ENCODE measurements at places on chromosomes 7 and 10.

GRCh38 chr7:132200141-132200540, 376.1 kb downstream of the PLXNA4 start:
- DNase-seq: no peak

DNA sequence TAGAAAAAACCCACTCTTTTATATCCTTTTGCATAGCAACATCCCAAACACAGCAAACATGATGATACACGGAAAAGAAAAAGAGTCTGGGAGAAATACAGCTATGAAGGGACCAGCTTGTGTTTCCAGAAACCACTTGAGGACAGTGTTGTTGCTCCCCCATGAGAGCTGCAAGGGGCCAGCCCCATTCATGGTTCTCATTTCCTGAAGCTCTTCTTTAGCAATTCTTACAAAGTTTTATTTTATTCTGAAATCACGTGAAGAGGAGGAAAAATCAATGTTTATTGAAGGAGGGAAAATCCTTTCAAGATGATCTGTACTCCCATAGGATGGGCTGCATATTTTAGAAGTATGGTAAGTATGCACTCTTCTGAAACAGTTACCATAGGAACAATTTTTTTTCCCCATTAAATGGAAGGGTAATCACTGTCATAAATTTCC, 17.5 kb upstream of the PRTFDC1 start:
- DNase-seq: no peak

GRCh38 chr7:148191391-148192065, 399.0 kb upstream of the C7orf33 start:
- no peak for DNase-seq

GRCh38 chr7:152872745-152873118, 113.2 kb downstream of the ACTR3B start:
- no peak for DNase-seq

GRCh38 chr7:105691082-105691679, 109.9 kb upstream of the EFCAB10 start:
- DNase-seq: no peak

- DNase-seq: no peak
Observed at GRCh38 chr7:391411-391951, 101.5 kb downstream of the FOXL3 start.

DNA sequence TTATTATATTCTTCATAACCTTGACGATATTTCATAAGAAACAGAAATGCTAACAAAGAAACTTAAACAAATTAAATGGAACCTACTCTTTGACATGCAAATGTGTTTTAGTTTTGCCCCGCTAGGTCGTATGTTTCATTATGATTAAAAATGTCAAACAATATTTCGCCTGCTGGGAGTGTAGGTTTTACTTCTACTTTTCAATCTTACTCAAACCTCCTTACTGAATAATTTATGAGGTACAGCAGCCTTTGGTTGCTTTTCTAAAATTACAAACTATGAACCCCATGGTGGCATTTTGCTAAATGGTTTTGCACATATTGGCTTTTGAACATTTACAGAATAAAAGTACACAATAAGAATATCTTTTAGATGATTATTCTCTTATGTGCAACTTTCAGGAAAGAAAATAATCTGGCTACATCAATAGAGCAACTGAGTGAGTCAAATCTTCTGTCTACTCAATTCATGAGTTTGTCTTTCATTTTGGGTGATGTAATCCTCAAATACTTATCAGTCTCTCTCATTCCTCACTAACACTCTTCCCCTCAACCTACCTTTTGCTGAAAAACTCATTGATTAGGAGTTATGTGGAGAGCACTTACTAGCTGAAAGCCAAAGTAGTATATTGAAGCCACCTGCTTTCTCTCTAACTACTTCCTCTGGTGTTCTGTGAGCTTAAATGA, 1226.4 kb downstream of the XPNPEP1 start:
- no peak for DNase-seq

- DNase-seq: no peak
Observed at GRCh38 chr7:24052572-24053260, 231.3 kb upstream of the NPY start.

DNA sequence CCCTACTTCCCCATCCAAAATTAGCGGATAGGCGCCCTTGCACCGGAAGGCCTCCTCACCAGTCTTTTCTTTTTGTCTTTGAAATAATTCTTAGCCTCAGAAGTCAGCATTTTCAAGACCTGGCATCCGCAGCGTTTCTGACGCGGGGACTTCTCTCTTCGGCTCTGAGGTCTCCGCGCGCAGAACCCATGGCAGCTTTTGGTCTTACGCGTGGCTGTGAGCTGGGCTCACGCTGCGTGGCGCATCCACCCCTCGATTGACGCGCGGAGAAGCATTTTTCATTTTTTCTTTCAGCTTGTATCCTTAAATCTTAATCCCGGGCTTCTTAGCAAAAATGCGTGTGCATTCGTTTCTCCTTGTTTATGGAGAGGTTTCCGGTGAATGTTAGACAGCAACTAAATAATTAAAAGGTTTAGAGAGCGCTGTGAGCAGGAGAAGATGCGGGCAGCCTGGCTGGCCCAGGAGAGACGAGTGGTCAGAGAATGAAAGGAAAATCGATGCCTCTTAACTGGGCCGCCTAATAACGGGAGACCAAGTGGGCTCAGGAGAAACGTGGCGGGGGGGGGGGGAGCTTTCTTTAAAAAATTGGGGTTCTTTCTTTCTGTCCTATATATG, 2.0 kb upstream of the GATA3 start:
- DNase-seq: no peak

GRCh38 chr7:4739528-4739992, 35.9 kb upstream of the AP5Z1 start:
- no peak for DNase-seq

DNA sequence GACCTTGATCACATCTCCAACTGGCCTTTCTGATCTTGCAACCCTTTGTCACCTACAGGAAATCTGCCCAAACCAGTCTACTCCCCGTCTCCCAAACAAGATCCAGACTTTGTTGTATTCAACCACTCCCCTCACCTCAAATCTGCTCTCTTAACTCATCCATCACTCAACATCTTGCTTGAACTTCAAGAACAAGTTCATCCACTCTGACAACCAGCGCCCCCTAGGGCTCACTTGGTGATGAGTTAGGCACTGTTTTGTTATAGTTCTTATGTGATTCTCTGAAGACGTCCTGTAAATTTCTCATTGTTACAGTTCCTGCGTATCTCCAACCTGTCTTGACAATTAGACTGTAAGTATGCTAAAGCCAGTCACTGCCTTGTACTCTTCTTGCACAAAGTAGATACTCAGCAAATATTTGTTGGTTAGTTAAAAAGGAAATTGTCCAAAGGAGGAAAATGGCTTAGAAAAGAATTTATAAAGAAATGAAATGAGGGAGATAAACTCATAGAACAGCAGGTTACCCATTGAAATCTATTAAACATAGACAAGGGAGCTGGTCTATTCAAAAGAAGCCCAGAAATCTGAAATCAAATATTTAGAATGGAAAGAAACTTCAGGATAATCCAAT, 5.3 kb downstream of the FRMD4A start:
- DNase-seq: no peak

GRCh38 chr7:28700096-28700495, 258.0 kb downstream of the TRIL start:
- no peak for DNase-seq

- DNase-seq: no peak
Observed at GRCh38 chr7:40536421-40536820, 401.6 kb downstream of the SUGCT start.

DNA sequence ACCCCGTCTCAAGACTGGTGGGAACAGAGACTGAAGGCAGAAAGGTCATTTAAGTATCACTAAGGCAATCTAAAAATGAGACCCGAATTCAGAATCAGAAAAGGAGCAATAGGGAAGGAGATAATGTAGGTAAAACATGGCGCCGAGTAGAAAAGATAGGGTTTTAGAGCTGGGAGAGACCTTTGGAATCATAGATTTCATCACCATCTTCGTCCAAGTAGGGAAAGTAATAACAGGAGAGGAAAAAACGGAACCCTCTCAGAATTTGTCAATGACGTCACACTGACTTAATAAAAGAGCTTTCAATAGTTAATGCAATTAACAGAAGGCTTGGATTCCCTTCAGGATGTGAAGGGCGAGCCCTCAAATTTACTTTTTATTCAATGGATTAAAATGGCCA, 1.0 kb upstream of the UBN2 start:
- no peak for DNase-seq

- DNase-seq: no peak
Observed at GRCh38 chr7:134599371-134599770, 47.3 kb upstream of the BPGM start.

DNA sequence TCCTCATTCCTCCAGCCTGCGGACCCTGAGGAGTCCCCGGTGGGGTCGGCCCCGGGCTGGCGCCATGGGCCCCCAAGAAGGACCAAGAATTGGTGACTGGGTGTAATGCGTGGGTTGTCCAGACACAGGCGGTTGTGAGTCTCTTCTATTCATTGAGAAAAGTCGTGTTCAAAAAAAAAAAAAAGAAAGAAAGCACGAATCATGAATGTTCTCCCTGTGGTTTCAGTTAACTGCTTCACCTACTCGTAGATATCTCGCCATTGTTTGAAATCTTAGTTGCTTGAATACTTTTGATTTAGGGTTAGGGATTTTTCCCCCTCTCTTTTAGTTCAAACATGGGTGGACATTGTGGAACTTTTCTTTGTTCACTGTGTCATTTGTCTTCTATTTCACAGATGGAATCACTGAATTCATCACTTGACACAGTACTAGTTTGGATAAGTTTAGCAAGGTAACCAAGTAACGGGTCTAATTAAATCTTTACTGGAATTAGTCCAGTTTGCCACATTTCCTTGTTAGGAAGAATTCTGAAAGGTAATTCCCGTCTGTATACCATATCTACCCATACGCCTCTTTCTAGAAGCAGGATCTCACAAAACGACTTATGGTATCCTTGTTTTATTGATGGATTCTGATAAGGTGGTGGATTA, 775 bp downstream of the STARD3NL start:
- DNase-seq: no peak

GRCh38 chr10:96683065-96683464, 37.2 kb downstream of the PIK3AP1 start:
- no peak for DNase-seq

GRCh38 chr10:33773253-33773573, 438.7 kb upstream of the NRP1 start:
- no peak for DNase-seq

- DNase-seq: no peak
Observed at GRCh38 chr10:60877777-60878120, 66.2 kb downstream of the RHOBTB1 start.

DNA sequence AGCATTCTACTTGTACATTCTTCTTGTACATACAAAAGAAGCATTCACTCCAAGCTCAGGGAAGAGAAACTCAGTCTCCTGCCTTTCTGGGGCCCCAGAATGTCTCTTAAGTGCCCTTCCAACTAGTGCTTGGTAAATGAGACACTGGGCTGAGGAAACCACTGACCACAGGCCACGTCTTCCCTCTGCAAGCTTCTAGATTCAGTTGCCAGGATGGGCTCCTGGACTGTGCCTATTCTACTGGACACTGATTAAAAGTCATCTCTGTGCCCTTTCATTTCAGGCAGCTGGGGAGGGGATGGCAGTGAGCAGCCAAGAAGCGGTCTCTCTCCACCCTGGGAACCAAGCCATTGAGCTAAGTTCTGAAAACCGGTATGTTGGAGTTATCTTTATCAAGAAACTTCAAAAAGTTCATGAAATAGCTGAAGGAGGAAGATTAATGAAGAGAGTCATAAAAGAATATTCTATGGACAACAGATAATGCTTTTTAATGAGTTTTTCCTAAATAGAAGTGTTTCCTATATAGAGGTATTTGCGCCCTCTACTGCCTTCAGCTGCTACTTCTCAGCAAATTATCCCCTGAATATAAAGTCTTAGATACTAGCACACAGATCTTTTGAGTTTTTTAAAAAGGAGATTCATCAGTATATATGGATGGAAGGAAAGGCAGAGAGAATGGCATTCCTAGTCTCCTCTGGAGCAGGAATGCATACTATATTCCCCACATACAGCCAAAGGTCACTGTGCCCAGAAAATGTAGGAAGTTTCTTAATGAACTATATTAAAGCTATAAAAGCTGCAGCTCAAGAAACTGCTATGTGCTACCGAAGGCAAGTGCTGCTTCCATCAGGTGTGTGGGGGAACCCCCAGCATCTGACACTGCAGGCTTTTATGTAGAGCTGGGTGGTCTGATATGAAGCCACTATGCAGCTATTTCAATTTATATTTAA, 8.4 kb upstream of the IFIT1B start:
- DNase-seq: no peak

DNA sequence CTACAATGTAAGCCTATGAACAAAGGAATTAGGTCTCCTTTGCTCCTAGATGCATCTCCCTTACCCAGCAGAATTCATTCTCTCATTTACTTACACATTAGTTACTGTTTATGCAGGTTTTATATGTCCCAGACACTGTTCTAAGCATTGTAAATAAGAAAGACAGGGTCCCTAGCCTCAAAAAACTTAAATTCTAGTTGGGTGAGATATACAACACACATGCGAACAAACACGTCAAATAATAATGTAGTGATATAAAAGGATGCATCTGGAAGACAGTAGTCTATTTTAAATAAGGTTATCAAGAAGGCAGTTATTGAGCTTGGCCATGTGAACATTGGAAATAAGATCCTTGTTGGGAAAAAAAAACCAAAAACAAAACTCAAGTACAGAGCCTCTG, 479.7 kb downstream of the DNAJB9 start:
- no peak for DNase-seq

- DNase-seq: no peak
Observed at GRCh38 chr10:88974012-88974411, 16.6 kb upstream of the FAS start.

- no peak for DNase-seq
Observed at GRCh38 chr7:108099713-108100112, 30.4 kb downstream of the LAMB4 start.

GRCh38 chr10:78947226-78947625, 121.5 kb upstream of the ZMIZ1 start:
- no peak for DNase-seq

- DNase-seq: no peak
Observed at GRCh38 chr7:130741331-130741995, 7.5 kb upstream of the KLF14 start.

DNA sequence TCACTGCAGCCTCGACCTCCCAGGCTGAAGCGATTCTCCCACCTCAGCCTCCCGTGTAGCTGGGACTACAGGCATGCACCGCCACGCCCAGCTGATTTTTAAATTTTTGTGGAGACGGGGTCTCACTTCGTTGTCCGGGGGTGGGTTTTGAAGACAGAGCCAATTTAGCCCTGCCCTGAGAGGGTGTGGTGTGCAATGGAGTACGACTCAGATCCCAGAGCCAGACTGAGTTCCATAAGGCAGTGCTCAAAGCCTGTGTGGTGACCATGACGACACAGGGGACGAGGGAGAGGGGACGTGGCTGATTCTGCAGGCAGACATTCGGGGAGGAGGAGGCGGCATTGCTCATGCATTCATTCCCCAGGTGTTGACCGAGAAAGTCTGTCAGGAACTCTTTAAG, 72.1 kb downstream of the ZMIZ1 start:
- DNase-seq: no peak
